ENCODE measurements at places on chromosomes 6 and 20. TPM values are rescaled to one million over a fixed set of nuclear protein-coding genes. Genes with fewer than 3 reads are reported as not detected.

The HSPA12B gene
- not detected for total RNA-seq

The DCDC2 gene
- not detected for total RNA-seq

The HSPA1L gene
- total RNA-seq = 3.3 TPM

The EYA4 gene
- total RNA-seq = not detected

The SIRPD gene
- 0.17 TPM for total RNA-seq

The UBE2C gene
- total RNA-seq = 244 TPM

The ATRN gene
- total RNA-seq = 7.8 TPM

The ZSWIM1 gene
- total RNA-seq = 9.8 TPM

The SIRPB2 gene
- not detected for total RNA-seq

The SLC35D3 gene
- not detected for total RNA-seq

The PPIL6 gene
- total RNA-seq = 0.22 TPM

The MEP1A gene
- total RNA-seq = not detected

The DNAH8 gene
- total RNA-seq = 0.07 TPM

The C6orf118 gene
- not detected for total RNA-seq

The IRF4 gene
- 111 TPM for total RNA-seq

The IMPG1 gene
- not detected for total RNA-seq

The MUC21 gene
- total RNA-seq = not detected

The SLC22A7 gene
- total RNA-seq = not detected

The NRSN1 gene
- total RNA-seq = not detected

The SRMS gene
- not detected for total RNA-seq

The CNR1 gene
- total RNA-seq = not detected

The EYA2 gene
- not detected for total RNA-seq

The PPP1R14C gene
- not detected for total RNA-seq

The OR2B6 gene
- not detected for total RNA-seq

The FAM110A gene
- total RNA-seq = 27.6 TPM

The VSX1 gene
- total RNA-seq = not detected

The RHAG gene
- not detected for total RNA-seq

The SLC22A16 gene
- total RNA-seq = not detected

The CAGE1 gene
- total RNA-seq = not detected

The CLIC5 gene
- total RNA-seq = 3.7 TPM

The SAMD5 gene
- not detected for total RNA-seq

The FOXF2 gene
- not detected for total RNA-seq

The CD93 gene
- 1.7 TPM for total RNA-seq

The OOEP gene
- 1.5 TPM for total RNA-seq

The SLC26A8 gene
- total RNA-seq = not detected

The FAXC gene
- 0.07 TPM for total RNA-seq

The ZNF165 gene
- total RNA-seq = 0.77 TPM

The FKBP5 gene
- 100 TPM for total RNA-seq

The RNF182 gene
- total RNA-seq = not detected

The GPR63 gene
- total RNA-seq = 2.9 TPM

The PLN gene
- not detected for total RNA-seq

The MRPS26 gene
- 30.6 TPM for total RNA-seq

The SLC22A3 gene
- not detected for total RNA-seq

The GRIK2 gene
- not detected for total RNA-seq

The FILIP1 gene
- 0.04 TPM for total RNA-seq

The KIF6 gene
- total RNA-seq = not detected

The PDE7B gene
- 0.57 TPM for total RNA-seq

The DLL1 gene
- 0.55 TPM for total RNA-seq

The OXT gene
- total RNA-seq = not detected

The COL9A3 gene
- not detected for total RNA-seq

The MYMX gene
- not detected for total RNA-seq

The TRIM38 gene
- total RNA-seq = 25.4 TPM

The TRMT6 gene
- 15.1 TPM for total RNA-seq

The ZSCAN9 gene
- total RNA-seq = 1.5 TPM

Measured in activated CD4-positive, alpha-beta T cell treated with anti-CD3 and anti-CD28 coated beads, Interleukin-2, amount 10 ng/mL, durations not matched to agents 7 days and 5 days (primary cell).